EL (cell line): ENCODE measurements at places on chromosomes 1 and 21.

DNA sequence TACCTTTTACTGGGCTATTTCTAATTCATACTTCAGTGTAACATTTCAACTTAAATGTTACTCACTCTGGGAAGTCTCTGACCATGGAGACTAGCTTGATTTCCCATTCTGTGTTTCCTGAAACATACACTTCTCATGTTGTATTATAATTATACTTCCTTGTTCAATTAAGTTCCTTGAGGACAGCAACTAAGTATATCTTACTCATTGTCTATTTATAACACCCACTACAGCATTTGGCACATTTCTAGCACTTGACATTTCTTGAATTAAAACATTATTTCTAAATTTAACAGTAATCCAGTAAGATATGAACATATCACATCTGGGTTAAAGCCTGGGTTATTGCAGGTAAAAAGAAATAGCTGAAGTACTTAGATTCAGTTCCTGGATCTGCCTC is 32.4 kb upstream of the F13B start:
- no peak for DNase-seq

DNA sequence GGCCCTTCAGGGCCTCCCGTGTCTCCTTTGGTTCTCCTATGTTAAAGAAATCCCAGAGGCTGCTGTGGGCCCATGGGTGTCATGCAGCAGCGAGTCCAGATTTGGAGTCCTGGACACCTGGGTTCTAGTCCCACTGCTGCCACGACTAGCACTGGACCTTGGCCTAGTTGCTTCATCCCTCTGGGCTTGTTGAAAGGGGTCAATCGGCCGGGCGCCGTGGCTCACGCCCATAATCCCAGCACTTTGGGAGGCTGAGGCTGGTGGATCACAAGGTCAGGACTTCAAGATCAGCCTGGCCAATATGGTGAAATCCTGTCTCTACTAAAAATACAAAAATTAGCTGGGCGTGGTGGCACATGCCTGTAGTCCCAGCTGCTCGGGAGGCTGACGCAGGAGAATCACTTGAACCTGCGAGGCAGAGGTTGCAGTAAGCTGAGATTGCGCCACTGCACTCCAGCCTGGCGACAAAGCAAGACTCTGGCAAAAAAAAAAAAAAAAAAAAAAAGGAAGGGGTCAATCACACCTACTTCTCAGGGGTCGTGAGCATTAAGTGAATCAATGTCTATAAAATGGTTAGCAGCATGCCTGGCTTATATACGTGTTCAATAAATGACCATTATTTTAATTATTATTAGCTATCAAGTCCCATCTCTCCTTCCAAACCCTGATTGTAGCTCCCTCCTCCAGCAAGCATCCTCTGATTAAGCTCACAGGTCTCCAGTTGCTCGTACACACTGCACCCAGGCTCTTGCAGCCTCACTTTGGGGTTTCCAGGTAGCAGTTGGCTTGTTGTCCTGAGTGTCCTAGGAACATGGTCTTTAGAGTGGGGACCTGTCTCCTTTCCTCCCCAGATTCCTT is 43.8 kb downstream of the KIRREL1 start:
- DNase-seq, result no peak

GRCh38 chr21:33774551-33774950 is 132.2 kb downstream of the ITSN1 start:
- DNase-seq, result no peak

GRCh38 chr1:18820791-18821641 is 38.4 kb downstream of the TAS1R2 start:
- peak; percentile 66 for DNase-seq

DNA sequence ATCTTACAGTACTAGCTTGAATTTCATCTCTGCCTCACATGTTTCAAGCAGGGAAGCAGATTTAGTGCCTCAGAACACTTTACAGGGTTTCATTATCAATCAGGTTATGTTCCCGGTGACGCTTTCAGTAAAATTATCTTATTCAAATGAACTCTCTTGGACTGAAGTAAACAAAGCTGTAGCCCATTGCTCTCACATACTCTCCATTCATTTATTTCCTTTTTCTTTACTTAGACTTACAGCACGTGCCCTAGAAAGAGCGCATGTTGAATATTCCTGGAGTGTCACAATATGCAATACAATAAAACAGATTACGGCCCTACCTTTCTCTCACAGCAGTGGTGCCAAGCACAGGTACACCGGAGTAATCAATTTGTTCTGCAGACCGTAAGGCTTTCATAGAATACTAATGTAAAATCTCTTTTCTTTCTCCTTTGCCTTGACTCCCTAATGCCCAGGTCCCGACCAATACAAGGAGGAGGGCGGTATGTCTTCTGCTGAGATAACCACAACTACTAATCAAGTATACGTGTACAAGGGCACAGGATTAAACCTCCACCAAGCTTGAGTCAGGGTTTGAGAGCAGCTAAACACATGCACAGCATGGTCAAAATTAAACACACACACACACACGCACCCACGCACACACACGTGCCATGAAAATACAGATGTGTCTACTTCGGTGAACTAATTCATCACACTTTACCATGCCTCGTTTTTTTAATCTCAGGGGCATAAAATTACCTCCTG is 62.8 kb downstream of the NRIP1 start:
- no peak for DNase-seq

- no peak for DNase-seq
Observed at GRCh38 chr1:89836252-89837035, 15.6 kb downstream of the LRRC8D start.

DNA sequence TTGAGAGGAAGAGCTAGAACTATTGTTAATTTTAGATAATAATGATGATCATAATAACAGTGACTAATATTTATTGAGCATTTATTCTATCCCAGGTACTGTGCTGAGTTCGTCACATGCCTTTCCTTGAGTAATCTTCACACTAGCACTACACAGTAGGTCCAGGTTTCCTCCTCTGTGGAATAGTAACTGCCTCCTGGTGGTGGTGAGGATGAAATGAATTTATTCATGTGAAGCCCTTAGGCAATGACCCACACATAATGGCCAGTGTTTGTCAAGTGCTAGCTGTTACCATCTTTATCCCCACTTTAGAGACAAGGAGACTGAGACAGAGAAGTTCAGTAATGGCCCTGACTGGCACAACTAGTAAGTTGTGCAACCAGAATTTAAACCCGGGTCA is 5.9 kb downstream of the NIPAL3 start:
- peak; percentile 5 for DNase-seq

- DNase-seq, result peak; percentile 36
Observed at GRCh38 chr1:93079685-93080141, 630 bp downstream of the MTF2 start.

DNA sequence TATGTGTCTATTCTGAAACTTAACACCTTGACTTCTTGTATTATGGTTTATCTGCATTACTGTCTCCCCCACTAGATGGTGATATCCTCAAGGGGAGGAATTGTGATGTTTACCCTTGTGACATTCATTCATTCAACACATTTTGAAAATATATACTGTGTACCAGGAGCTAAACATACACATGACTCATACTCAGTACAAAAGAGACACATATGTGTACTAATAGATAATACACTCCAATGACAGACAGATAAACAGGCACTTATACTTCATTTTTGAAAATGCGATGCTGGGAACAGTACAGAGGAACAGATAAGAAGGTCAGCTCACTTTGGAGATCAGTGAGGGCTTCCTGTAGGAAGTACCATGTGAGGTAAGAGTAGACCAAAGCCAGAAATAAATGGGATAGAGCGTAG is 8.9 kb upstream of the RAB3GAP2 start:
- DNase-seq, result peak; percentile 40
